Brain microvascular endothelial cell (primary cell): ENCODE measurements at places on chromosomes 2 and 18.

DNA sequence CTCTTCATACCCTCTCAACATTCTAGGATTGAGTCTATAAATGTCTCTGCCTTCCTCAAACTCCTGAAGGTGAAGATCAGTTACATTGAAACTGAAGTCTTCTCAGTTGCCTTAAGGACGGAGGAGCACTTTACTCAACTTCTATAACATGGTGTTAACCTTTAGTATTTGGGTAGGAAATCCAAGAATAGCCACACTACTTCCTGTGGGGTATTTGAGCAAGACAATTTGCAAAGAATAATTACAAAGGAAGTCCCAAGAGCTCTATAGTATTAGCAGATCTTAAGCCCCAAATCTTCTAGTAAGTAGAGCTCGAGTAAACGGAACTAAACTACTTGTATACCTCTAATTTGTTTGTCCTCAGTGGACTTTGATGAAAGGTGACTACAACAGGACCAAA is 80.9 kb downstream of the SP100 start:
- no peak for DNase-seq

- no peak for DNase-seq
Observed at GRCh38 chr2:96913398-96914202, 43.7 kb upstream of the SEMA4C start.

DNA sequence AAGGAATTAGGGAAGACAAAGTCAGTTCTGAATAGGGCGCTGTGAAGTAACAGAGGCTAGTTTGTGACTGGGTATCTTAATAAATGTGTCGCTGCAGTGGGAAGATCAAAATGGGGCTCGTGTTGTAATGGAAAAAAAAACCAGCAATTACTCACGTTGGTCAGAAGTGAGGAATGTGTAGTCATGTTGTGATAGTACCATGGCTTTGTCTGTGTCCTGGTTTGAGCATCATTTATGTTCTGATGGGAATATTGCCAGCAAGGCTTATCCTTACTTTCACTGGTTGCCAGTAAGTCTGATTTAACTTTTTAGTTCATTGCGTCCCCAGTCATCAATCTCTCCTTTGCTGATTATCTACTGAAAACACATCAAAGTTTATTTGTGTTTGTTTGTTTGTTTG is 467.6 kb downstream of the NYAP2 start:
- peak; percentile 18 for DNase-seq

DNA sequence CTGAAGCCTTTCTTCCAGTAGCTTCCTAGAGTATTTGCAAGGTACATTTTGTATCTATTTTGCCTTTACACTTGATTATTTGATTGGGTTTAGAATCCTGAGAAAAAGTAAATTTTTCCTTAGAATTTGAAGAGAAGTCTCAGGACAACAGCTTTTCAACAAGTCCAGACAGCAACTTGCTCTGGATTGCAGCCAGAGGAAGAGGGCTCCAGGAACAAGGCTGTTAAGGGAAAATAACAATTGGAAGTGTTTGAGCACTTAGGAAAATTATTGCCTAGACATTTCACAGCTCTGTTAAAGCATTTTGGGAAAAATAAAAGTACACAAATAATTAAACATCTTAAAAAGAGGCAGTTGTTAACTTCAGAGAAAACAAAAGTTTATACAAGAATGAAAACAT is 58.3 kb upstream of the RAPGEF4 start:
- DNase-seq, result no peak

DNA sequence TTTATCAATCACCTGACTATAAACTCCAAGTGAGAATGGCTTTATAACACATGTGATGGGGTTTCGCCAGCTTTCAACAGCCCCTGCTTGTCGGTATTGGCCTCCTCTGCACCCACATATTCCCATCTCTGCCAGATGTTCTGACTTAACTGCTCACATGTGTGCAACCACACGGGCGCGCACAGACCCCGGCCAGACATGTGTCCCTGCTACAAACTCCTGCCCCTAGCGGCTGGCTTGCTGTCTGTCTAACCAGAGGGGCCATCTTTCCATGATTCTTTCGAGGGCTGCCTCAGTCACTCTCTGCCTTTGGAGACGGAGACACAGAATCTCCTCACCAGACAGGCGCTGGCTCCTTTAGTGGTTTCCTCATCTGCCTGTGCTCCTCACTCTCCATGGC is 15.3 kb downstream of the STON1 start:
- DNase-seq, result no peak

DNA sequence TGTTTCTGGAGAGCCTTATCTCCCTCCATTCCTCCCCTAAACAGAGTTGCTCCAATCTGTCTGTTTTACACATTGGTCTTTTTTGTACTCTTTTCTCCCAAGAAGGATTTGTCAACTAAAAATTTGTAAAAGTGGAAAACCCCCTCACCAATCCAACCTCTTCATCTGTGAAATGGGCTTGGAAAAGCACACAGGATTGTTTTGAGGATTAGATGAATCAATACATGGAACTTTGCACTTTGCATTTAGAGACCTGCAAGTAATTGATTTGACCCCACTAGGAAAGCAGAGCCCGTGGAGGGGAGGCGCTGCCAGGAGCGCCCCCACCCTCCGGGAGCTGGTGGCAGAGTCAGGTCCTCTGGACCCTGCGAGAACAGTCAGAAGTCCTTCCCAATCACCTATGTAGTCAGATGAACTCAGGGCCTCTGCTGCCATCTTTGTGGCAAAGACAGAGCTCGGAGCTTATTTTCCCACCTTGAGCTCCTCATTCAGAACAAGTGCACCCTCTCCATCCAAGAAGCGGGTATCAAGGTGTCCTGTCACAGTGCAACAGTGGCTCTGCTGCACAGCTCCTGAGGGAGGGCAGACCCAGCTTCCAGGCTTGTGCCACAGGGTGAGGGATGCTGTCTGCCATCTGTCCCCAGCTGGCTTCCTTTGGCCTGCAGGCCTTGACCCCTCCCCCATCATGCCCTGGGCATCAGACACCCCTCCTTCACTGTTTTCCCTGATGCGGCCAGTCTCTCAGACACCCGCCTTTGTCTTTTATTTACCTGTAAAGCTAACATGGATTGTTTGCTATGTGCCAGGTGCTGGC is 1.7 kb upstream of the TMEM185B start:
- DNase-seq, result no peak

DNA sequence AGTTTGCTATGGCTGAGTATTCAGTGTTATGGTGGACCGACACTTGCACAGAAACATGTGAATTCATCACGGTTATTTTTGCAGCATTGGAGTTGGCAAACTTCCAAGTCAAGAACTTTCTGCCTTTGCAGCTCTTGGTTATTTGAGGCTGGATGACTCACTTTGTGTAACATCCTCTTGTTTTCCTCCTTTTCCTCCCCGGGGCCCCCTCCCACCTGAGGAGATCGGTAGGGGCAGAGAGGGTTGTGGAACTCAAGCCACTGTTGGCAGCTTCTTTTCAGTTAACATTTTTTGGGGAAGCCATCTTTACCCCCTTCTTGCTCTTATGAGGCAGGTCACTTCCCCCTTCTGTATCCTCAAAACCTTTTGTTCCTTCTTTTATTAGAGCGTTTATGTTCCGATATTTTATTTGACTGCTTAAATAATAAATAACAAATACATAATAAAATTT is 48.6 kb downstream of the DDX1 start:
- DNase-seq, result peak; percentile 88

DNA sequence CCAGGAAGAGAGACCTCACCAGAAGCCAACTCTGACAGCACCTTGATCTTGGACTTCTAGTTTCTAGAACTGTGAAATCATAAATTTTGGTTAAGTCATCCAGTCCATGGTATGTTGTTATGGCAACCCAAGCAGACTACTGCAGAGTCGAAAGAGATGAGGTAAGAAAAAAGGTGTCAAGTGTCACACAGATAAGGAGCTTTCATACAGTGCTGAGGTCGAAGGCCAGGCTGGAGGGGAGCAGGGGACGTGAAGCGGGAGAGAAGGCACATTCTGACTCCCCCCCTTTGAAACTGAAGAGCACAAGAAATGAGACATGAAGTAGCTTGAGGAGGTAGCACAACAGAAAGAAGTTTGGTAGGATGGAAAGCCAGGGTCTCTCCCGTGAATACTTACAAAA is 110.4 kb downstream of the ALK start:
- DNase-seq, result no peak

GRCh38 chr2:113010088-113010487 is 4.8 kb downstream of the IL36A start:
- DNase-seq, result peak; percentile 35

- DNase-seq, result no peak
Observed at GRCh38 chr18:24187689-24188088, 48.8 kb downstream of the CABYR start.

GRCh38 chr2:35495182-35495581 is 860.4 kb upstream of the CRIM1 start:
- DNase-seq, result no peak

DNA sequence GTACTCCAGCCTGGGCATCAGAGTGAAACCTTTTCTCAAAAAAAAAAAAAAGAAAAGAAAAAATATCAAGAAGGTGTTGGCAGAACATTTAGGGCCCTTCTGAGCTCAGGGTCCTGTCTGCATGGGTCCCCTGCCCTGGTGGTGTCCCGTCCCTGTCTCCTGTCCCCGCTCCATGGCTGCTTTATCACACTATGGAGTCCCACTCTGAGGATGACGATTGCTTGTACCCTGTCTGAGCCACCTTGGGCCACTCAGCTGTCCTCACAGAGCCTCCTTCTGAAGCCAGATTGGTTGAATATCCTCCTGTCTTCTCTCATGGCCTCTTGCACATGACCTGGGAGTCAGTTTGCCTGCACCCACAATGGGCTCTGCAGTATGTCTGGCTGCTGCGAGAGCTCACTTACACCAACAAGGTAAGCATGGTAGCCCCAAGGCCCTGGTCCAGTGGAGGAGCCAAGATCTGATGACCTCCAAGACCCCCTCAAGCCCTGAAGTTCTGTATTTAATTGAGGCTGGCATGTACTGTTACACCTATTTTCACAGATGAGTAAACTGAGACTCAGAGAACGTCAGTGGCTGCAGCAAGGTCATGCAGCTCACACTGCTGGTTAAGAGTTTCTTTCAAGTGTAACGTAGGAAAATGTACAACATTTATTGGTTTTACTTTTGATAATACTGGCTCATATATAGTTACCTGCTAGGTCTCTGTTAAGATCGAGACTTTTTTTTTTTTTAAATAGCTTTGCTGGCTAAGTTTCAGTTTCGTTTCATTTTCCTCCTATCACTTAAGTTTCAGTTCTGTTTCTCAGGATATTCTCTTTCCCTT is 16.9 kb upstream of the ZCCHC2 start:
- no peak for DNase-seq

- no peak for DNase-seq
Observed at GRCh38 chr18:63025251-63026090, 294.1 kb downstream of the BCL2 start.

- no peak for DNase-seq
Observed at GRCh38 chr18:79862562-79862961, 64.8 kb downstream of the KCNG2 start.

- DNase-seq, result no peak
Observed at GRCh38 chr2:17302281-17302680, 216.0 kb downstream of the RAD51AP2 start.

DNA sequence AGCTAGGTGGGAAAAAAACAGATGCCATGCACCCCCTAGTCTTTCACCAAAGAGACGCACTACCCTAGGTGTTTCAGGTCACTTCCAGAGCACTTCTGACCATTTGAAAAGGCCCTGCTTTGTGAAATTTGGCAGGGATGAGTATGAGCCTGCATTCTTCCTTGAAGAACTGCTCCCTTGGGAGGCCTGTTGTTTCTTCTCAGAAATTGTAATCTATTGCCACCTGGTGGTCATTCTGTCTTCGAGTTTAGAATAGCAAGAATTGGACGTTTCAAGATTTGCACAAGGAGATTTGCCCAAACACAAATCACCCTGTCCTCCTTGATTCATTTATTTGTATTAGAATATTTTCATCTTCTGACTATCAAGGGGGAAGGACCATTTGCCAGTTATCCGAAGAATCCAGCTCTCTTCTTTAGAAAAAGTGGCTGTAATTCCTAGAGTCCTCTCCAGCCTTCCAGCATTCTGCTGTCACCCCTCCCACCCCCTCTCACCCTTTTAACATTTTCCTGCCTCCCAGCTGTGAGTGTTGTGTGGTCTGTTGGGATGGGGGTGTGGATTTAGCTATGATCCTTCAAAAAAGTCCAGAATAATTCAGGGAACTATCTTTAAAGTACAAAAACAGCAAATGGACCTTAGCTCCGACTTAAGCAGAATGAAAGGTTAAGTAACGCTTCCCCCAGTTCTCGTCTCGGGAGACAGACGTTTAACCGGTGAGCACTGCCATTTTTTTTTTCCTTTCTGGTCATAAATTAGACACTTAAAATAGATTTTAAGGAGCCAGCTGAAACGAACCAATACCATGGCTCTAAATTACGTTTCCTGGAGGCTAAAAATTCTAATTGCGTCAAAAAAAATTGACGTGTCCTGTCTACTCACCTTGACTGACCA is 3.7 kb upstream of the GAD1 start:
- DNase-seq, result peak; percentile 81

GRCh38 chr18:57443702-57444101 is 8.5 kb downstream of the ONECUT2 start:
- DNase-seq, result no peak
